ENCODE measurements at places on chromosomes 11 and 22.

- DNase-seq: no peak
Measured at GRCh38 chr11:96215110-96215782, 127.7 kb downstream of the MAML2 start.

DNA sequence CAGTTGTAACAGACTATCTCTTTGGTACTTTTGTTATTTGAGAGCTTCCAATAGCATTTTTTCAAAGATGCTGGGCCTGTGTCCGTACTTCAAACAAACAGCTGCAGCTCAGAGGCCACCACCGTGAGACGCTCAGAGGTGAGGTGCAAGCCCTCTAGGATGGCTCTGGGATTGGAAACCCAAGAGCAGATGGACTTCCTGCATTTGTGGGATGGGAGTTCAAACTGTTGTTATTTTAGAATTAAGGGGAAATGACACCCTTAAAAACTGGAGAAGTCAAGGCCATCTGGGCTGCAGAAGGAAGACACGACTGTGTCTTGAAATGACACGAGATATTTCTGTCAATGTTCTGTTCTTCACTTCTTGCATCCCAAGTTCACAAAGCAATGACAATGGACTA, 9.2 kb upstream of the IL10RA start:
- DNase-seq: no peak

GRCh38 chr11:78195917-78196560, 7.3 kb downstream of the USP35 start:
- no peak for DNase-seq

DNA sequence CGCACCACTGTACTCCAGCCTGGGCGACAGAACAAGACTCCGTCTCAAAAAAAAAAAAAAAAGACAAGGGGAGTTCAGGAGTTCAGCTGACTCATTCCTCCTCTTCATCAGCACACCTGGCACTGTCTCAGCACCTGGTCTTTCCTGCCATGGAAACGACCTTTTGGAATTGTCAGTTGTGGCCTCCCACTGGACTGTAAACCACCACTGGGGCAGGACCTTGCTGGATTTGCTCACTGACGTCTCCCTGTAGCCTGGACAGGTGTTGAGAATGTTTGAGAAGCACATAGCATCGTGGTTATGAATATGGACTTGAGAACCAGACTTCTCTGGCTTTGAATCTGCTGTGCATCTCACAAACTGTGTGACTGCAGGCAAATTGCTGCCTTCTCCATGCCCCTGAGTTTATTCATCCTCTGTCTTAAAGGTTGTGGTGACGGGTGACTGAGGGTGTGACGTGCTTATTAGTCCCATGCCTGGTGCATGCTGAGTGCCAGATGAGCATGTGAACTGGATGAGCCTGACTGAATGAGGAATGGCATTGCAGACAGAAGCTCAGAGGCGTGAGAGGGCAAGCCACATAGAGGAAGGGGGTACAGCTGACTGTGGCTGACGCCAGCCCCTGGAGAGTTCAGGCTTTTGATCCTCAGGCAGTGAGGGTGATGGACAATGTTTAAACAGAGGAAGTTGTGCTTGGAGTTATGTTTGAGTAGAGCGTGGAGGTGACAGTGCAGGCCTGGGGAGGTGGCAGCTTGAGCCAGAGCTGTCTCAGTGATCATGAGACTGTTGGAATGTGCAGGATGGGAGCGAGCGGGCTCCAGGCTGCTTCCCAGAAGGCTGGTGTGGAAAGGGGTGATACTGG, 12.7 kb downstream of the TOM1 start:
- DNase-seq: no peak

- no peak for DNase-seq
Measured at GRCh38 chr22:31577711-31578110, 81.4 kb downstream of the SFI1 start.

DNA sequence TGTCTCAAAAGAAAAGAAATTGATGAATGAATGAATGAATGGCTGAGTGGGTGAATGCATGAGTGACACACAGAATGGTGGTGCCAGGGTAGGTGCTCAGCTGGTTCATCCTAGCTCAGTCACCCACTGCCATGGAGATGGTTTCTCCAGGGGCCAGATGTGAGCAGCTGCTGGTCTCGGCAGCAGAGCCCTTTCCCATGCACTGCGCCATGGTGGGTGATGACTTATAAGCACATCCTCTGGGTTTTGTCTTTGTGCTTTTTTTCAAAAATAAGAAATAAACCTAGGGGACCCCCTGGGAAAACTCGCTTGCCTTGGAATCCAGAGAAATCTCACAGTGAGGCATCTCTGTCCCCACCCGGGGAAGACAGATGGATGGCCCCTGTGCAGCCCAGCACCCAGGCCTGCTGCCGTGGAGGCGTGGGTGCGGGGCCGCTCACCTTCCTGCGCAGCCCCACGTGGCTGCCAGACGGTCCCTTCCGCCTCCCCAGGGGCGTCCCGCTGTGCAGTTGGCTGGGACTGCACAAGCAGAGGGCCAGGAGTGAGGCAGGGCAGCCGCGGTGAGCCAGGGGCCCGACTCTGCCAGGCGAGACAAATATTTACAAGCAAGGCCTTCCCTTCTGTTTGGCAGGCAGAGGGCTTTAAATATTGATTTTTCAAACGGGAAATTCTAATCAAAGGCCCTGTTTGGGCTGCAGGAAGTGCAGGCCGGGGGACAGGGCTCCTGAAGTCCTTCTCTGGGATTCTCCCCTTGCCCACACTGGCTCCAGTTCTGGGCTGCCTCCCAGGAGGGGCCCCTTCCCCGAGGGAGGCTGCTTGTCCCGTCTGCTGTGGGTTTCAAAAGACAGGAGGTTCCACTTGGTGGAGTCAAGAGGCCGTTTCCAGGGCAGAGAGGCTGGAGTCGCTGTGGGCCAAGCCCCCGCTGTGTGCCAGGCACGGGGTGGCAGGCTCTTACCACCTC, 24.3 kb downstream of the MPPED1 start:
- DNase-seq: no peak

DNA sequence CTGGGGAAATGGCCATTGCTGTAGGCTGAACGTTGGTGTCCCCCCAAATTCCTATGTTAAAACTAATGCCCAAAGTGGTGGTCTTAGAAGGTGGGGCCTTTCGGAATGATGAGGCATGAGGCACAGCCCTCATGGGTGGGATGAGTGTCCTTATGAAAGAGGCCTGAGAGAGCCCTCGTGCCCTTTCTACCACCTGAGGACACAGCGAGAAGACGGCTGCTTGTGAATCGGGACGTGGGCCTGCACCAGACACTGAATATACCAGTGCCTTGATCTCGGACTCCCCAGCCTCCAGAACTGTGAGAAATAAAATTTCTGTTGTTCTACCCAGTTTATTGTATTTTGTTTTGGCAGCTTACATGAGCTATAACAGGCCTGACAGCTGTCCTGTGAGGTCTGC, 162.9 kb upstream of the B3GAT1 start:
- no peak for DNase-seq

DNA sequence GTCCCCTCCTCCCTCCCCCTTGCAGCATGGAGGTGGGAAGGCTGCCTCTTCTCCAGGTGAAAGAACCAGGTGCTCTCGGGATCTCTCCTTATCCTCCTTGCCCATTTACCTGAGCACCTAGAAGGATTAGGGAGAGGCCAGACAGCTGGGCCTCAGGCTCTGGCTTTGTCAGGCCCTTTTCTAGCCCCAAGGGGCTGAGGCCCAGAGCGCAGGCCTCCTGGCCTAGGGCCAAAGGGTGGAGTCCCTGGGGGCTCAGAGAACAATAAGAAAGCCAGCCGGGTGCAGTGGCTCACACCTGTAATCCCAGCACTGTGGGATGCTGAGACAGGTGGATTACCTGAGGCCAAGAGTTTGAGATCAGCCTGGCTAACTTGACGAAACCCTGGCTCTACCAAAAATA, 5.4 kb upstream of the TTLL1 start:
- no peak for DNase-seq

- DNase-seq: no peak
Measured at GRCh38 chr22:26333088-26333800, 95.8 kb upstream of the ASPHD2 start.
